ENCODE measurements at places on chromosomes 6 and 20.

DNA sequence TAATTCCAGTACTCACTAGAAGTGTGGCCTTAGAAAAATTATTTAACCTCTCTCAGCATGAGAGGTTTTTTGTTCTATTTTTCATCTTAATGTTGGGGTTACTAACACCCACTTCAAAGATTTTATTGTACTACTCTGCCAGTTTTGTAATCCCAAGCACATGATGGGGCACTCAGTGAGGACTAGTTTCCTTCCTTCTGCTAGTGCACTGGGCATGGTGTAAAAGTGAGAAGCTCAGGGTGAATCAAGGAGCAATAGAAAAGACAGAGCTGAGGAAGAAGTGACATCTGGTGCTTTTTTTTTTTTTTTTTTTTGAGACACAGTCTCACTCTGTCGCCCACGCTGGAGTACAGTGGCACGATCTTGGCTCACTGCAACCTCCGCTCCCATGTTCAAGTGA, 439.4 kb upstream of the ARID1B start:
- no peak for DNase-seq

- no peak for DNase-seq
These were observed 225.5 kb upstream of the MARCKS start for GRCh38 chr6:113631666-113632065.

DNA sequence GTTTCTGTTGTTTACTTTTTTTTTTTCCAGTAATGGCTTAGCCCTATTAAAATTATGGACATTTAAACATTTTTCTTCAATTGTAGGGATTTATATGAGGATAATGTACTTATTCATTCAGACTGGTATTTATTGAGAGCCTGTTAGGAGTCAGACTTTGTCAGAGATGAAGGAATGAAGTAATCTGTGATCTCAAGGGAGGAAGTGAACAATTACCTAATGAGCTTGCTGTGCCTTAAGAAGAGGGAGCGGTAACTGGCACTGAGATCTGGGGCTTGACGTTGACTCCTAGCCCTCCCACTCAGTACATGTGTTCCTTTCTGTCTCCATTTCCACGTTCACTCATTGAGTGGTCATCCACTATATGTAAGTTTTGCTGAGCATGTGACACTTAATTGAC, 12.6 kb downstream of the AFDN start:
- no peak for DNase-seq

DNA sequence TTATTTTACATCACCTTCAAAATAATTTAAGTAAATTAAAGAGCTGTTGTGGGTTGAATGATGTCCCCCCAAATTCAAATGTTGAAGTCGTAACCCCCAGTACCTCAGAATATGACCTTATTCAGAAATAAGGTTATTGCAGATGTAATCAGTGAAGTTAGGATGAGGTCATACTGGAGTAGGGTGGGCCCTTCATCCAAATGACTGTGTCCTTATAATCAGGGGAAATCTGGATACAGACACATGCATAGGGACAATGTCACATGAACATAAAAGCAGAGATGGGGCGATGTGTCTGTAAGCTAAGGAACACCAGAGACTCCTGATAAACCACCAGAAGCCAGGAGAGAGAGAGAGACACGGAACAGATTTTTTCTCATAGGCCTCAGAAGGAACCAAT, 13.3 kb upstream of the IL20RA start:
- DNase-seq = no peak

DNA sequence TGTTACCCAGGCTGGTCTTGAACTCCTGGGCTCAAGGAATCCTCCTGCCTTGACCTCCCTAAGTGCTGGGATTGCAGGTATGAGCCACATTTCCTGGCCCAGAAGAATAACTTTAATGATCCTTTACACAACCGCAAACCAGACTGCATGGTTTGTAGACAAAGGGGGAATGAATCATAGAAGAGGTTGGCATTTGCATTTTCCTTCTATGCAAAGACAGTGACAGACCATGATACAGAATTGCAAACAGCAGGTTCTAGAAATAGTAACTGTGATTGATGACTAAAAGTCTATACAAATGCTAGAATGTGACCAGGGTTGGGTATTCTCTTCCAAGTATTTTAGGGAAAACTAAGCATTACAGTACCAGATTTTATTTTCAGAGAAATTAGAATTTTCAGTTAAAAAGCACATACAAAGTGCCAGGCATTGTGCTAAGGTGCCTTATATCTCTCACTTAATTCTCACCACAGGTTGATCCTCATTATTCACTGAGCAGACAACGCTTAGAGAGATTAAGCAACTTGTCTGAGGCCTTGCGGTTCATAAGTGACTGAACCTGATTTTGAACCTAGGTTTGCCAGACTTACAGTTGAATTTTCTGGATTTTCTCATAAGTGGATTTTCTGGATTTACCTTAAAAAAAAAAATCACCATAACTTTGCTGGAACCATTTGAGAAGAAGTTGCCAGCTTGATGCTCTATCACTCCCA, 146.6 kb downstream of the ZFAND3 start:
- DNase-seq = no peak

GRCh38 chr20:45138561-45139300, 14.5 kb upstream of the WFDC12 start:
- peak; percentile 12 for DNase-seq

GRCh38 chr6:158283304-158283980, 28.8 kb upstream of the TULP4 start:
- DNase-seq = no peak

DNA sequence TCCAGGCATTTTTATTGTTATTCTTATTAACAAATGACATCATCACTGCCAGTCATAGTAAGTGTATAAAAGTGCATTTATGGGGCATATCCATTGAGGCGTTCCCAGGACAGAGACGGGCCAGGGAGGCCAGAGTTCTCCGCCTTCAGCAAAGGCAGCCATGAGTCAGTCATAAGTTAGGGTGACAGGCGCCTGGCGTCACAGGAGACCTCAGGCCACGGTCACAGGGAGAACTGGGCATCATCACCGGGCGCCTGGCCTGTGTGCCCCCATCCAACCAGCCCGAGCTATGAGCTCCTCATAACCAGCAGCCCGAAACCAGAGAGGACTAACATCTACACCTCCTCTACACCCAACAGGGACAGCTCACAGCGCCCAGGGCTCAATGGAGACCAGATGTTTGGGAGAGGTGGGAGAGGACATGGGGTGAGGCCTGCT, 259.2 kb downstream of the DLL1 start:
- DNase-seq = no peak

- DNase-seq = no peak
These were observed 66.9 kb upstream of the KCNG1 start for GRCh38 chr20:51089840-51090239.

DNA sequence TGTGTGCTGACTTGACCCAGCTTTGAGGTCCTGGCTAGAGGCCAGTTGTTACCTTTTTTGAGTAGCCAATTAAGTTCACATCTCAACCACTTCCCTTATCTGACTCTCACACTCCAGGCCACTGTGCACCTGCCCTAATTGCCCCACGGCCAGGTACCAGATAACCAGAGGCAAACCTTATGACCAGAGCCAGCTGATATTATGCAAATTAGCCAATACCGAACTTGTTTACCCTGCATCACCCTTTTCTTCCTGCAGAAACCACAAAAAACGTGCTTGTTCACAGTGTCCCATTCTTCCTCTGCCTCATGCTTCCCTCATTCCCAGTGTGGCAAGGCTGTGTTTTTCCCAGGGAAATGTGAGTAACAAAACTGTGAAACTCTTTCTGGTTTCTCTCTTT, 89.3 kb downstream of the HTR1B start:
- DNase-seq = no peak

All from activated CD4-positive, CD25-positive, alpha-beta regulatory T cell (primary cell).